ENCODE measurements at places on chromosomes 11 and 22. TPM values are rescaled to one million over a fixed set of nuclear protein-coding genes. Genes with fewer than 3 reads are reported as not detected.

The AMOTL1 gene
- 44.1 TPM for total RNA-seq

The TREH gene
- not detected for total RNA-seq

The SMC1B gene
- not detected for total RNA-seq

The SCGB1C1 gene
- total RNA-seq: not detected

The TMEM25 gene
- total RNA-seq: 4.2 TPM

The RFPL1 gene
- not detected for total RNA-seq

The APOBEC3B gene
- 6.0 TPM for total RNA-seq

The AP5B1 gene
- total RNA-seq: 14.4 TPM

The OR8G5 gene
- not detected for total RNA-seq

The TBX1 gene
- total RNA-seq: not detected

The SLC6A5 gene
- not detected for total RNA-seq

The RPS6KA4 gene
- total RNA-seq: 61.0 TPM

The TRIM22 gene
- 21.7 TPM for total RNA-seq

The MS4A6E gene
- not detected for total RNA-seq

The INPP5J gene
- not detected for total RNA-seq

The DMC1 gene
- total RNA-seq: under 0.01 TPM
